ENCODE measurements at places on chromosomes 2 and 18. TPM values are rescaled to one million over a fixed set of nuclear protein-coding genes. Genes with fewer than 3 reads are reported as not detected.
A peak's percentile ranks its signal among the peaks of the same experiment; 100 is the strongest.

DNA sequence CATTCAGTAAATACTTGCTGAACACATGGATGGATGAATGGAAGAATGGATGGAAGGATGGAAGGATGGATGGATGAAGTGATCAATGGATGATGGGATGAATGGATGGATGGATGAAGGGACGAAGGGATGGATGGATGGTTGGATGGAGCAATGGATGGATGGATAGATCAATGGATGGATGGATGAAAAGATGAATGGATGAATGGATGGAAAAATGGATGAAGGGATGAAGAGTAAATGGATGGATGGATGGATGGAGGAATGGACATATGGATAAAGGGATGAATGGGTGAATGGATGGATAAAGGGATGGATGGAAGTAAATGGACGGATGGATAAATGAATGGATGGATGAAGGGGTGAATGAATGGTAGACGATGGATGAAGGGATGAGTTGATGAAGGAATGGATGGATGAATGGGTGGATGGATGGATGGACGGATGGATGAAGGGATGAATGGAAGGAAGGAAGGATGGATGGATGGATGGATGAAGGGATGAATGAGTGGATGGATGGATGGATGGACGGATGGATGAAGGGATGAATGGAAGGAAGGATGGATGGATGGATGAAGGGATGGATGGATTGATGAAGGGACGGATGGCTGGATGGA, 13.9 kb upstream of the ID2 start:
- H3K36me3 ChIP-seq = no peaks in the 10 kb centered on the region
- no peak overlapping the region for H3K4me3 ChIP-seq
- H3K27ac ChIP-seq = no peak overlapping the region
- H3K4me1 ChIP-seq = no peaks in the 10 kb centered on the region

- no peaks in the 10 kb centered on the region for H3K27me3 ChIP-seq
- no peak overlapping the region for H3K4me3 ChIP-seq
- peaks cover 74% of the 10 kb centered on the region for H3K36me3 ChIP-seq
- H3K4me1 ChIP-seq = no peaks in the 10 kb centered on the region
- DNase-seq = no peak
Observed at GRCh38 chr2:15471606-15472005, 89.5 kb downstream of the NBAS start.

- H3K4me3 ChIP-seq = no peak overlapping the region
- no peaks in the 10 kb centered on the region for H3K4me1 ChIP-seq
- H3K27me3 ChIP-seq = no peaks in the 10 kb centered on the region
Observed at GRCh38 chr2:182817558-182817957, 48.9 kb downstream of the FRZB start.

DNA sequence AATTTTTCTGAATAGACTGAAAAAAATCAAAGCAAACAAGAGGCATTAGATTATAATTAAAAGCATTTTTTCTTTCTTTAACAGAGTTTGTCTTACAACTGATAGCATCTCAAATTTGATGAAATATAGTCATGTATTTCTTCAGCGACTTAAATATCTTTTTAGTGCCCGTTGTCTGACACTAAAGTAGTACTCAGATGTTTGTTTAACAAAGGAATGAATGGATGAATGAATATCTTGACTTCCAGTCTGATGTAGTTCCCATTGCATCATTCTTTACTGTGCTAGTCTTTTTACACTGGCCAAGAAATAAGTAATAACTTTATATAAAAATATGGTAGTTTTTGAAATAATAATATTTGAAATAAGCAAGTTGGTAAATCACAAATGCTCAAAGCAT, 111.1 kb downstream of the TTC27 start:
- peaks cover 21% of the 10 kb centered on the region for H3K36me3 ChIP-seq
- H3K4me1 ChIP-seq = no peaks in the 10 kb centered on the region
- no peaks in the 10 kb centered on the region for H3K27me3 ChIP-seq
- no peak overlapping the region for H3K4me3 ChIP-seq
- H3K27ac ChIP-seq = no peak overlapping the region
- DNase-seq = no peak

- H3K27me3 ChIP-seq = no peaks in the 10 kb centered on the region
- H3K4me3 ChIP-seq = no peak overlapping the region
- no peak for DNase-seq
- H3K27ac ChIP-seq = no peak overlapping the region
- peaks cover 18% of the 10 kb centered on the region for H3K4me1 ChIP-seq
- H3K36me3 ChIP-seq = no peaks in the 10 kb centered on the region
Observed at GRCh38 chr18:48152549-48152948, 222.1 kb upstream of the SMAD2 start.

DNA sequence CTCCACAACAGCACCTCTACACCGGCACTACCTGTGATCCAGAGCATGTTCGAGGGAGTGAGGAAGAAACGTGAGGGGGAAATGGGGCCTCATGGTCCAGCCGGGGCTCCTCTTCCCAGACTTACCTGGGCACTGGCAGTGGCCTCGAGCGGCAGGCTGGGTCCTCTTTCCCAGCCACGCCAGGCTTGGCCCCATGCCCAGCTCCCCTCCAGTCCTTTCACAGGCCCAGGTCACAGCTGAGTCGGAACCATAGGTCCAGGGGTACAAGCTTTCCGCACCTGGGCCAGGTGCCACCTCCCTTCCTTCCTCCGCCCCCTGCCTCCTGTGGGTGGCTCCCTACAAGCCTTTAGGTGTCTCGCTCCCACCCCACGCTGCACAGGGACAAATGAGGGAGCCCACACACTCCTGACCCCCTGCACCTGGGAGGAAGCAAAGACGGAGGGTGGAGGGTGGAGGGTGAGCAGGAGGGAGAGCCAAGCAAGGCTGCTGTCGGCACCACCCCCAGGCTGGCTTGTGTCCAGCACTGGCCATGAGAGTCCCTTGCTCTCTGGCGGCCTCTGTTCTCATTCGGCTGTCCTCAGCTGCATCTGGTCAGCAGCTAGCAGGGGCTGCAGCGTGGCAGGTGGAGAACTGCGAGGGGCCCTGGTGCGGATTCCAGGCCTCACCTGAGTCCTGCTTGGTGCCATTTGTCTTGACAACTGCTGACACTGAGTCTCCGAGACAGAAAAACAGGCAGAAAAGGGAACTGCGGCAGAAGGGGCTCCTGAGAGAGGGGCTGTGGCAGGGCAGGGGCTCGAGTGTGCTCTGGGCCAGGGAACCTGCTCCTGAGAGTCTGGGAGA, 26.8 kb downstream of the ADRA2B start:
- DNase-seq = peak; percentile 17
- H3K4me1 ChIP-seq = no peaks in the 10 kb centered on the region
- no peaks in the 10 kb centered on the region for H3K36me3 ChIP-seq
- H3K27ac ChIP-seq = no peak overlapping the region
- no peak overlapping the region for H3K4me3 ChIP-seq
- no peaks in the 10 kb centered on the region for H3K27me3 ChIP-seq

DNA sequence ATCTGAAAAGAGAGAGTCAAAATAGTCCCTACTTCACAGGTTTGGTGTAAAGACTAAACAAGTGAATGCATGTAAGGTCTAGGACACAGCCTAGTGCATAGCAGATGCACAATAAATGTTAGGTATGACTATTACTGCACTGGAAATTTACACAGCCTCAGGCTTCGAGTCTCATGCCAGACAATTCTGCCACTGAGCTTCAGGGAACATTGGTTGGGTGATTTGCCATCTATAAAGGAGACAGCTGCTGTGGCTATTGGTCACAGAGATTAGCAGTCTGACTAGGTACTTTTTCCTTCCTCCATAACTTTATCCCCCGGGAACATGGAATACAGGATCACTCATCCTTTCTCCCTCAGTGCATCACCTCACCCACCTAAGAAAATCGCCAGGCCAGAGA, 89.2 kb downstream of the FAM124B start:
- no peak for DNase-seq
- no peaks in the 10 kb centered on the region for H3K36me3 ChIP-seq
- no peak overlapping the region for H3K27ac ChIP-seq
- no peak overlapping the region for H3K4me3 ChIP-seq
- H3K4me1 ChIP-seq = no peaks in the 10 kb centered on the region
- H3K27me3 ChIP-seq = no peaks in the 10 kb centered on the region

GRCh38 chr18:23585007-23585871, 1.1 kb downstream of the NPC1 start:
- H3K27ac ChIP-seq = peak overlapping the region; percentile 100
- no peaks in the 10 kb centered on the region for H3K27me3 ChIP-seq
- H3K4me1 ChIP-seq = peaks cover 37% of the 10 kb centered on the region
- peak overlapping the region; percentile 68 for H3K4me3 ChIP-seq
- no peak for DNase-seq

GRCh38 chr2:26223018-26223417, 21.4 kb downstream of the HADHA start:
- H3K4me1 ChIP-seq = no peaks in the 10 kb centered on the region
- H3K4me3 ChIP-seq = no peak overlapping the region
- DNase-seq = no peak
- H3K27me3 ChIP-seq = no peaks in the 10 kb centered on the region

DNA sequence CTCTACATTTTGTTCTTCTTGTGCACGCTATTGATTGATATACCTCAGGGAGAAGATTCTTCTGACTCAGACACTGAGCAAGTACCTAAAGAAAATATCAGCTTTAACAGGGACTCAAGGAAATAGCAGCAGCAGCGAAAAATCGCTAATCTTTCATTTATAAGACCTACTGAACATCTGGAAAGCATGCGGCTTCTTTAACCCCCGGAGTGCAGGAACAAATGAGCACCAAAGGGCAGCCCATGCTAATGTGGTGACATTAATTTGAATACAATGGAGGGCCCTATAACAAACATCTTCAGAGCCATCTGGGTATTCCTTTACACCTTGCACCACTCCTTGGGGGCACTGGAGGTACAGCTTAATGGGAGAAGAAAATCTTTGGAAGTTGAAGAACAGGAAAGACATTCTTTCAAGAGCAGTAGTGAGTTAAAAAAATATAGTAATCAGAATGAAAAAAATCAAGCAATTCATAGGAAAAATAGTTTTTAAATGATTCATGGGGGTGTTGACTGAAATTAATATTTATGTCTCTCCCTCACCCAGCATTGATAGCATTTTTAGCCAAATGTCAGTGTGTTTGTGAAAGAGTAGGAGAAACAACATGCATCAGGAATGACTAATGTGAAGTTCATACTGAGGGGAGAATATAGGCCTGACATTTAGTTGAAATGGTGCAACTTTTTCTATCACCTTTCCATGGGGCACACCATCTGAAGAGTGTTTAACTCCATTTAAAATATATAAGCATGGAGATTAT, 281.7 kb downstream of the HRH4 start:
- no peak for DNase-seq
- no peaks in the 10 kb centered on the region for H3K36me3 ChIP-seq
- no peak overlapping the region for H3K4me3 ChIP-seq
- H3K4me1 ChIP-seq = no peaks in the 10 kb centered on the region

GRCh38 chr18:44341759-44342158, 338.9 kb upstream of the SETBP1 start:
- no peaks in the 10 kb centered on the region for H3K4me1 ChIP-seq
- no peak for DNase-seq
- no peaks in the 10 kb centered on the region for H3K36me3 ChIP-seq
- no peak overlapping the region for H3K27ac ChIP-seq
- no peaks in the 10 kb centered on the region for H3K27me3 ChIP-seq
- H3K4me3 ChIP-seq = no peak overlapping the region

DNA sequence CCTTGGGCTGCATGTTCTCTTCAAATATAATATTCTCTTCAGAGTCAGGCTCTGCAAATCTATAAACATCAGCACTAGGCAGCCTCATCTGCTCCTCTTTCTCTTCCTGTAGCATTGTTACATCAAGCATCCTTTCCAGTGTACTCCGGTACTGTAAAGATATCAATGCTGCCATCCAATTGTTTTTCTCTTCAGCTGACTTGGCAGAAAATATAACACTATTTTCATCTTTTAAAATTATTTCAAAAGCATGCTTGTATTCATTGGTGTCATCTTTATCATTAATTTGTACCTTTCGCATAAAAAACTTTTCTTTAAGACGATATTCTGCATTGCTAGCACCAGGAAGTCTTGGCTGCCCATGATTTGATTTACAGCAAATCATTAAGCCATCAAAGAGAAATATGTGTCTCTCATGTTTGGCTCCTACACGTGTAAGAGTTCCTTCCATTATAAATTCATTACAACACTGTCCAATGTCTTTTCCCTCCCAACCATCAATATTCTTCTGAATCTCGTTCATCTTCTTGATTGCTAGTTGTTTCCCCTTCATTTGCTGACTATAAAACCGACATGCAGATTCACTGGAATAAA, 98.1 kb downstream of the SOS1 start:
- H3K27me3 ChIP-seq = no peaks in the 10 kb centered on the region
- no peaks in the 10 kb centered on the region for H3K4me1 ChIP-seq
- peaks cover 6% of the 10 kb centered on the region for H3K36me3 ChIP-seq
- no peak overlapping the region for H3K4me3 ChIP-seq
- no peak for DNase-seq

- H3K4me3 ChIP-seq = no peak overlapping the region
- H3K4me1 ChIP-seq = no peaks in the 10 kb centered on the region
- H3K36me3 ChIP-seq = no peaks in the 10 kb centered on the region
Observed at GRCh38 chr2:66058675-66059074, 376.2 kb upstream of the MEIS1 start.

GRCh38 chr2:196131949-196132925, 39.1 kb downstream of the STK17B start:
- H3K27ac ChIP-seq = no peak overlapping the region
- no peaks in the 10 kb centered on the region for H3K27me3 ChIP-seq
- no peaks in the 10 kb centered on the region for H3K4me1 ChIP-seq
- no peak overlapping the region for H3K4me3 ChIP-seq
- no peak for DNase-seq
- H3K36me3 ChIP-seq = peaks cover 18% of the 10 kb centered on the region

DNA sequence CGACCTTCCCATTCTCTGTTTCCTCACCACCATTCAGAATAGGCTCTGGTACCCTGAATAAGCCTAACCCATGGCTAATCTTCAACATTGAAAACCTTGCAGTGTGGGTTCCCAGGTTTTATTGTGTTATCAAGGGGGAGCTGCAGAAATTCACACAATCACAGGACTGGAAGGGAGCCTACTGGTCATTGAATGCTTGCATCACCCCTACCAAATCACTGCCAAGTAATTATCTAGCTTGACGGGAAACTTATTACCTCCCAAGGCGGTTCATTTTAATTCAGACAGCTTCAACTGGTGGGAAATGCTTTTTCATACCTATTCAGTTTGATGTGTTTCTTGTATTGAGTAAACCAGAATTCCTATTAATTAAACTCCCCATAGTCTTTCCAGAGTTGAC, 33.6 kb upstream of the EFEMP1 start:
- no peak overlapping the region for H3K4me3 ChIP-seq
- H3K4me1 ChIP-seq = peaks cover 7% of the 10 kb centered on the region
- H3K27me3 ChIP-seq = no peaks in the 10 kb centered on the region
- H3K27ac ChIP-seq = no peak overlapping the region
- no peak for DNase-seq

- H3K4me1 ChIP-seq = no peaks in the 10 kb centered on the region
- H3K4me3 ChIP-seq = no peak overlapping the region
- H3K27ac ChIP-seq = no peak overlapping the region
- no peaks in the 10 kb centered on the region for H3K27me3 ChIP-seq
- DNase-seq = no peak
Observed at GRCh38 chr2:96685577-96686459, 43.3 kb downstream of the FER1L5 start.

Gene TOGARAM2
- total RNA-seq = 16.8 TPM

Gene DAPL1
- total RNA-seq = not detected

Gene PLB1
- total RNA-seq = 3.1 TPM

Gene PRKD3
- 25.5 TPM for total RNA-seq

Gene PRSS56
- total RNA-seq = not detected
